B cell (primary cell): ENCODE measurements at places on chromosomes 1 and 21. TPM values are rescaled to one million over a fixed set of nuclear protein-coding genes. Genes with fewer than 3 reads are reported as not detected.

GRCh38 chr1:40939320-40940059, 40.0 kb upstream of the CTPS1 start:
- DNase-seq: no peak
- no peaks in the 10 kb centered on the region for H3K4me1 ChIP-seq
- no peaks in the 10 kb centered on the region for H3K36me3 ChIP-seq
- H3K27me3 ChIP-seq: no peaks in the 10 kb centered on the region
- no peak overlapping the region for H3K27ac ChIP-seq

DCDC2B gene
- not detected in 2 replicates for total RNA-seq

MRPL37 gene
- total RNA-seq: 37.0 and 39.9 TPM in 2 replicates

KLHDC9 gene
- 1.6 and 4.2 TPM in 2 replicates for total RNA-seq

GRCh38 chr1:210445485-210445884, 116.8 kb downstream of the HHAT start:
- H3K4me1 ChIP-seq: no peaks in the 10 kb centered on the region
- DNase-seq: no peak
- no peak overlapping the region for H3K27ac ChIP-seq

GRCh38 chr1:107843989-107844388, 121.0 kb downstream of the VAV3 start:
- no peaks in the 10 kb centered on the region for H3K27me3 ChIP-seq
- H3K4me3 ChIP-seq: no peak overlapping the region
- H3K27ac ChIP-seq: peak overlapping the region; percentile 83
- peaks cover 63% of the 10 kb centered on the region for H3K4me1 ChIP-seq
- peak; percentile 47 for DNase-seq
- no peaks in the 10 kb centered on the region for H3K36me3 ChIP-seq

- H3K4me1 ChIP-seq: no peaks in the 10 kb centered on the region
- no peak for DNase-seq
- H3K27ac ChIP-seq: no peak overlapping the region
- no peaks in the 10 kb centered on the region for H3K27me3 ChIP-seq
- no peaks in the 10 kb centered on the region for H3K36me3 ChIP-seq
These were observed 14.0 kb downstream of the F3 start for GRCh38 chr1:94527447-94528031.

GRCh38 chr1:174964261-174964971, 35.3 kb upstream of the CACYBP start:
- H3K36me3 ChIP-seq: peaks cover 5% of the 10 kb centered on the region
- DNase-seq: peak; percentile 39
- H3K27ac ChIP-seq: peak overlapping the region; percentile 43
- no peaks in the 10 kb centered on the region for H3K27me3 ChIP-seq

KRTAP11-1 gene
- total RNA-seq: not detected in 2 replicates

DNA sequence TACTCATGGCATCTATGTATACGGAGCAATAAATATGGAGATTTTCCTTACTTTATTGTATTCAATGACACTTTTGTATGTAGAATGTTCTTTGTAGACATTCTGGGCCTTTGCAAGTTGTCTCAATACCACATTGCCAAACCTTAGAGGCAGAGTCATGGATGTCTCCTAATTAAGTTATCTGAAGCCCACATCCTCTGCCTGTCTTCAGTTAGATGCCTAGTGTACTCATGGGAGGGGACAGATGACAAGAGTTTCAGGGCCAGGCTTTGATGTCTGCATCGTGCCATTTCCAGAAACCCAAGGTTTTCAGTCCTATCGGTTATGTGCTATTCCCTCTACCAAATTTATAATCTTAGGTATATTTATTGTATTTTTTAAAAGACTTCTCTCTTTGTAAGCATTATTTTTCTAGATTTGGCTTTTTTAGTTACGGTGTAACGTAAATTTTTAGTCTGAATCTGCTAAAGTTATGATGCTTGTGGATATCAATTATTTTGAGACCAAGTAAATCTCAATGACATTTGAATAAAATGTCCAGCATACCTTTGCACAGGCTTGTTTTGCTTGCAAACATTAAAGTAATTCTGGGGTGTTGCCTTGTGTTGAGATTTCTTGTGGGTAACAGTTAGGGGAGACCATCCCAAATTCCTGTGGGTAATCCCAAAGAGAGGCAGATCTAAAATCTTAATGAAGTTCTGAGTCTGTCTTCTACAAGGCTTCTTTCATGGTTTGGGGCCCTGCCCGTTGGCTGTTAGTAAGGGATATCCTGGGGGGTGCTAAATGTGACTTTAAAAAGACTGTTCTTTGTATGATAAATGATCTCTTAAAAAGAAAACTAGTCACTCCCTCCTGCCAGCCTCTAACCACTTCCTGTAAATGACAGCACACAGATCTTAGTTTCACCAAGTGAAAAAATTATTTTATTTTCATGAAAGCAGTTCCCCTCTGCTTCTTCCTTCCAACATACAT, 8.0 kb upstream of the MACF1 start:
- no peak overlapping the region for H3K4me3 ChIP-seq
- peak overlapping the region; percentile 62 for H3K27ac ChIP-seq
- no peaks in the 10 kb centered on the region for H3K36me3 ChIP-seq
- peak; percentile 61 for DNase-seq

GRCh38 chr1:41875487-41875886, 43.2 kb downstream of the HIVEP3 start:
- H3K4me1 ChIP-seq: no peaks in the 10 kb centered on the region
- H3K27me3 ChIP-seq: no peaks in the 10 kb centered on the region
- no peak overlapping the region for H3K27ac ChIP-seq
- DNase-seq: no peak
- H3K4me3 ChIP-seq: no peak overlapping the region

RAB13 gene
- total RNA-seq: 9.7 and 10.5 TPM in 2 replicates

DNA sequence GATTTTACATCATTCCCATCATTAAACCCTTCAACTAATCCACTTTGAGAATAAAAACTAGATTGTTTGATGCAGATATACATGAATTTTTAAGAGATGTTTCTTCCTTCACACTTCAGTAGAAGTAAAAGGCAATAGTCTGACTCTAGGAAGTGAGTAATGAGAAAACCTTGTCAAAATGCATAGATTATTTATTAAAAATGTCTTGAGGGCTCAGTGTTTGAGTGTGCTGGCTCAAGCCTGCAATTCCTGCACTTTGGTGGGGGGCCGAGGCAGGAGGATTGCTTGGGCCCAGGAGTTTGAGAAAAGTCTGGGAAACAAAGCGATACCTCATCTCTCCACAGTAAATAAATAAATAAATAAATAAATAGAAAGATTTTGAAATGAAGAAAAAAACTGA, 177.1 kb downstream of the NEGR1 start:
- H3K4me1 ChIP-seq: no peaks in the 10 kb centered on the region
- no peak for DNase-seq
- no peak overlapping the region for H3K27ac ChIP-seq
- no peaks in the 10 kb centered on the region for H3K27me3 ChIP-seq

OXCT2 gene
- total RNA-seq: 1.0 and 1.5 TPM in 2 replicates

- H3K4me3 ChIP-seq: no peak overlapping the region
- no peak for DNase-seq
- H3K27me3 ChIP-seq: no peaks in the 10 kb centered on the region
- no peaks in the 10 kb centered on the region for H3K4me1 ChIP-seq
- no peaks in the 10 kb centered on the region for H3K36me3 ChIP-seq
- no peak overlapping the region for H3K27ac ChIP-seq
These were observed 552.1 kb downstream of the LMO4 start for GRCh38 chr1:87880764-87881163.

- H3K27ac ChIP-seq: peak overlapping the region; percentile 82
- peaks cover 58% of the 10 kb centered on the region for H3K4me1 ChIP-seq
- H3K36me3 ChIP-seq: no peaks in the 10 kb centered on the region
- no peaks in the 10 kb centered on the region for H3K27me3 ChIP-seq
These were observed 12.7 kb downstream of the CD58 start for GRCh38 chr1:116558140-116558549.

GRCh38 chr1:43893006-43893405, 40.6 kb upstream of the ARTN start:
- no peak for DNase-seq
- no peaks in the 10 kb centered on the region for H3K27me3 ChIP-seq
- H3K4me1 ChIP-seq: no peaks in the 10 kb centered on the region
- H3K36me3 ChIP-seq: no peaks in the 10 kb centered on the region
- H3K27ac ChIP-seq: no peak overlapping the region

DNA sequence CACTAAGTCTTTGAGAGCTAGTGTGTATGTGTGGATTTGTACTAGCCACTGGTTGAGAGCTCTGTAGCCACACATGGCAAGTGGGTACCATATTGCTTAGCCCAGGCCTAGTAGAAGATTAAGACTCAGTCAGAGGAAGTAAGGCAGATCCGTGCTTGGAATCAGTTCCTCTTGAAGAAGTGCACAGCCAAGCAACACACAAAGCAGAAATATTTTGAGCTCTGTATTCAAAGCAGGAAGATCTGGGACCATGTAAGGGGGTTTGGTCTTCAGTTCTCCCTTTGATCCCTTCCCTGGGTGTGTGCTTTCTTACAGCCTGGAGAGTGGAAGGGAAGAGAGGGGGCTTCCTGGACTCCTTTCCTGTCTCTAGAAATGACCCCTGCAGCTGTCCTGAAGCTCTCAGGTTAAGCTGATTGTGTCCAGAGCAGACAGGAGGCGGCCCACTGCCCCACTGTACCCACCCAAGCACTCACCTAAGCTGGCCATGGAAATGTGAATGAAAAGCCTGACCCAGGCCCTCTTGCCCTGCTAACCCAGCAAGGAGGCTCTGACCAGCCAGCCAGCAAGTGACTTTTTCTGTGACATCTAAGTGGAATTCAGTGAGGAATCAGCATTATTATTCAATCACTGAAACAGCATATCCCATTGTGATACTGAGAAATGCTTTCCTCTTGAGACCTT, 3.6 kb downstream of the ETS2 start:
- peak; percentile 20 for DNase-seq
- peaks cover 14% of the 10 kb centered on the region for H3K27me3 ChIP-seq
- peaks cover 15% of the 10 kb centered on the region for H3K4me1 ChIP-seq
- H3K36me3 ChIP-seq: no peaks in the 10 kb centered on the region

RHEX gene
- total RNA-seq: 12.8 and 14.1 TPM in 2 replicates

- H3K4me1 ChIP-seq: no peaks in the 10 kb centered on the region
- no peak for DNase-seq
- no peaks in the 10 kb centered on the region for H3K36me3 ChIP-seq
- no peak overlapping the region for H3K27ac ChIP-seq
These were observed 6.8 kb downstream of the TMEM9 start for GRCh38 chr1:201147396-201148015.

DNA sequence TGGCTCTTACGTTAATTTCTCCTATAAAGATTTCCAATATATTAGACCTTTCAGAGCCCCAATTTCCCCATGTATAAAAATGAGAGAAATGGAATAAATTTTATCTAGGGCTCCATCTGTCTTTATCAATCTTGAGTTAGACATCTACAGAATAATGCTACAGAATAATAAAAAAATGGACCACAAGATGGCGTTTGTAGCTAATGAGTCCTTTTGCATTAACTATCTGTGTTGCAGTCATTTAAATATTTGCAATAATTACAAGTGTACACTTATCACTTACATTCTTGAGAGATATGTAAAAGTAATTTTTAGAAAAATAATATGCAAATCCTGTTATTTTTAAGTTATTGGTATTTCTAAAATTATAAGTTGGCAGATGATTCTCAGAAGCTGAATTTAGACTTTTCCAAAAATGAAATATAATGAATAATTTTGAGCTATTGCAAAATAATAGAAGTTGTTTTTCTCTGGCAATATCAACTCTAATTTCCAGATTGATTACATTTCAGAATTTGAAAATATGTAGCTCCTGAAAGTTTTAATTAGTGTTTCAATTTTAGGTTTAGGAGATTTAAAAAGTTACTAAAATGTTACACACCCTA, 87.7 kb downstream of the SNX7 start:
- no peaks in the 10 kb centered on the region for H3K36me3 ChIP-seq
- H3K27me3 ChIP-seq: no peaks in the 10 kb centered on the region
- H3K27ac ChIP-seq: no peak overlapping the region
- no peak overlapping the region for H3K4me3 ChIP-seq

NEXN gene
- total RNA-seq: 0.39 and 0.81 TPM in 2 replicates

PLCH2 gene
- total RNA-seq: 20.0 and 20.1 TPM in 2 replicates

GRCh38 chr1:116806671-116807070, 52.4 kb downstream of the CD2 start:
- H3K4me3 ChIP-seq: no peak overlapping the region
- H3K36me3 ChIP-seq: no peaks in the 10 kb centered on the region

- H3K36me3 ChIP-seq: no peaks in the 10 kb centered on the region
- no peak for DNase-seq
- no peak overlapping the region for H3K27ac ChIP-seq
These were observed 367.1 kb upstream of the ADGRL4 start for GRCh38 chr1:79373481-79374125.

- H3K27me3 ChIP-seq: peaks cover 18% of the 10 kb centered on the region
- DNase-seq: peak; percentile 87
- peaks cover 26% of the 10 kb centered on the region for H3K4me1 ChIP-seq
- no peak within 1 kb of the TSS for H3K27ac ChIP-seq
- H3K36me3 ChIP-seq: no peaks in the 10 kb centered on the region
These were observed at the start of gene ELAPOR1 for GRCh38 chr1:109113590-109114341. Gene ELAPOR1, plus strand, starts transcription at chr1:109114115. Its CDS starts 69 bp downstream, at chr1:109114184.

SLC26A9 gene
- not detected in 2 replicates for total RNA-seq

SLAMF1 gene
- 42.3 and 45.6 TPM in 2 replicates for total RNA-seq

- no peaks in the 10 kb centered on the region for H3K36me3 ChIP-seq
- H3K4me1 ChIP-seq: no peaks in the 10 kb centered on the region
- no peak overlapping the region for H3K4me3 ChIP-seq
- H3K27ac ChIP-seq: no peak overlapping the region
- no peaks in the 10 kb centered on the region for H3K27me3 ChIP-seq
These were observed 35.5 kb upstream of the ATP1B1 start for GRCh38 chr1:169070958-169071357.

DNA sequence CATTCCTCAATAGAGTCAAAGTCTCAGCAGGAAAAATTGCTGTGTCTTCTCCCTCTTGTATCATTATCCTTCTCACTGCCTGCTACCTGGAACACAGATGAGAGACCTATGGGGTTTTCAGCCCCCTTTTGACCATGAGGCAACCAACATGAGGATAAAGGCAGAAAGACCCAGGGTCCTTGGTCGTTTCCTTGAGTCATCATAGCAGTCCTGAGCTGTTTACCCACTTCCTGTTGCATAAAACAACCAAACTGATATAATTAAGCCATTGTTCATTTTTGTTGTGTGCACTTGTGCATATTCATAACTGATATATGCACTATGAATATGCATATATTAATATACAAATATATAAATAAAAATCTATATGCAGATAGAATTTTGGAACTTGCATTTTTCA, 188.3 kb upstream of the MAP1LC3C start:
- H3K4me1 ChIP-seq: no peaks in the 10 kb centered on the region
- H3K27ac ChIP-seq: no peak overlapping the region
- no peaks in the 10 kb centered on the region for H3K36me3 ChIP-seq
- DNase-seq: no peak
